Hippocampal formation (tissue), 2 donors: ENCODE measurements at places on chromosomes 6 and 20.

GRCh38 chr20:54456423-54456822 lies 19.0 kb upstream of the DOK5 start:
- no peak for DNase-seq

GRCh38 chr6:125020385-125020784 lies 58.1 kb downstream of the RNF217 start:
- DNase-seq, result no peak

- DNase-seq, result no peak
Measured at GRCh38 chr6:125191916-125192609, 38.5 kb downstream of the TPD52L1 start.

- DNase-seq, result no peak
Measured at GRCh38 chr20:52219441-52219840, 27.9 kb upstream of the ZFP64 start.

GRCh38 chr6:7728855-7729590 lies 3.1 kb downstream of the BMP6 start:
- DNase-seq, result no peak

DNA sequence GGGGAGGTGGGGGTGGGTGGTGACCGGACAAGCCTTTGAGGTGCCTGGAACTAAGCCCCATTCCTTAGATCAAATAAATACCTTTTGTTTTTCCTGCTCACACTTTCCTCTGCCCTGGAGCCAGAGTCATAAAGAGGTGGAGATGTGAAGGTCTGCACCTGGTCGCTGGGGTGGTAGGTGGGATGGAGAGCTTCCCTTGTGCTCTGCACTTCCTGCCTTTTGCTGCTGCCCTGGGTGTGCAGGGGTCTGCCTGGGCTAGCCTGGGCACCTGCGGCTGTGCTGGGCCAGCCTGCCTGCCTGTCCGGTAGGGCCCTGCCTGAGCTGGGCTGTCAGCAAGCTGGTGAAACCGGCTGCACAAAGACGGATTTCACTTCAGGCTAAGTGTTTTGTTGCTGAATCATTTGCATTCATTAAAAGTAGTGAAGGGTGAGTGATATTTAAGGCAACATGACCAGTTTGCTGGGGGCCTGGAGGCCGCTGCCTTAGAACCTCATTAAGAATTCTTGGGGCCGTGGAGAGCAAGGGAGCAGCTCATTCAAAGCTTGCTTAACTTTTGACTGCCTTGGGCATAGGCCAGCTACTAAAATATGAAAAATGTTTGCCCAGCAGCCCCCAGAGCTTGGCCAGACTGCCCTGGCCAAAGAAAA lies 20.5 kb downstream of the PTK7 start:
- DNase-seq, result no peak

DNA sequence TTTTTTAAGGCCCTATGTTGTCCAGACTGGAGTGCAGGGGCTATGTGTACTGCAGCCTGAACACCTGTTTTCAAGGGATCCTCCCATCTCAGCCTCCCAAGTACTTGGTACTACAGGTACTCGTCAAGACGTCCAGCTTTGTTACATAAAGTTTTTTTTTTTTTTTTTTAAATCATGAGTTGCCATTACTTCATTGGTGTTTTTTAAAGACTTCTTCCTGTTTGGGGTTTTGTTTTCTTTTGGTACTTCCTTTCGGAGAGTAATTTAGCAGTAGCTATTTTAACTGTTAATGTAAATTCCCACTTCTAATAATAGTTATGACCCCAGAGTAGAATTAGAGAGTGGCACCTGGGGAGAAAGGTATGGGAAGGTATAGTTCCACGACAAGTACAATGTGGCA lies 10.5 kb downstream of the ZNFX1 start:
- no peak for DNase-seq

- no peak for DNase-seq
Measured at GRCh38 chr6:20978151-20978614, 443.9 kb downstream of the CDKAL1 start.

- no peak for DNase-seq
Measured at GRCh38 chr20:38115896-38116295, 49.2 kb downstream of the TGM2 start.

DNA sequence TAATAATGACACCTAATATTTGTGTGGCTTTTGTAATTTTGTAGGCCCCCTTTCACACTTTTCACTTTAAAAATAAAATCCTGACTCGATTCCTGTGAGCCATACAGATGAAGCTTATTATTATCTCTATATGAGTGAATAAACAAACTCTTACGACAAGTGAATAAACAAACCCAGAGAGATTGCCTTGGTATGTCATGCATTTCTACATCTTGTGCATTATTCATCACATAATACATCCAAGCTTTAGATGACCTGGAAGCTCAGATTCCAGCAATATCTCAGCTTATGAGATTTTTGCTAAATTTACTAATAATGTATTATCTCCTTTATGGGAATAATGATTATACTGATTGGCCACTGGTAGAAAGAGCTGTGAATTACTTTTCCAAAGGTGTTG lies 248.2 kb downstream of the TBX18 start:
- DNase-seq, result no peak

DNA sequence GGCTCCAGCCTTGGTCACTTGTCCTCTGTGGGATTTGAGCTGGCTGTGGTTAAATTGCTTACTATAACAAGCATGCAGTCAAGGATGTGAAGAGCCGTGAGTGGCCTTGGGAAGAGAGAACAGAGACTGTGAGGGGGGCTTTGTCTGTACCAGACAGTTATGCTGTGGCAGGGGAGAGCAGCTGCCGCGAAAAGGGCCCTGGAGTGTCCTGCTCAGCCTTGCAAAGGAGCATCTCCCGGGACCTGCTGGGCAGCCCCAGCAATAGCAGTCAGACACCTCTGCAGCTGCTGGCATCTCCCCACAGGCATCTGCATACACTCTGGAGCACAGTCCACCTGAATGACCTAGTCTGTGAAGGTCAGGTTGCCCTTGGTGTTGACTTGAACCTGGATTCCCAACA lies 6.3 kb downstream of the EBF4 start:
- no peak for DNase-seq

DNA sequence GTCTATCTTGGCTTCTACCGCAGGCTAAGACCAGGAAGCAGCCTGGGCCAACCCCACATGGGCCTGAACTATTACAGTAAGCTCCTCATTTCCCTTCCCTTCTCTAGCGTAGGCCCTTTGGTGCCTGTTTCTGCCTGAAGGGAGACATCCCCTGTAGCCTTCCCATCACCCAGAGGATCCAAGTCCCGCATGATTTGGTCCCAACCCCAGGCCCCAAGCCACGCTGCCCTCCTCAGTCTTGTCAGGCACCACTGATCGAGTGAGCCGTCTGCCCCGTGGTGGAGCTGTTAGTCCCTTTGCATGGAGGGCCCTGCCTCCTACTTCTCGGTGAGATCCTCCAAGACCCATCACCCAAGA lies 46.4 kb downstream of the EBF4 start:
- no peak for DNase-seq

- no peak for DNase-seq
Measured at GRCh38 chr6:101401792-101402621, 8.5 kb downstream of the GRIK2 start.

- no peak for DNase-seq
Measured at GRCh38 chr6:140830666-140831065, 1302.1 kb upstream of the GJE1 start.

- DNase-seq, result no peak
Measured at GRCh38 chr20:18909254-18909653, 95.7 kb downstream of the SCP2D1 start.

DNA sequence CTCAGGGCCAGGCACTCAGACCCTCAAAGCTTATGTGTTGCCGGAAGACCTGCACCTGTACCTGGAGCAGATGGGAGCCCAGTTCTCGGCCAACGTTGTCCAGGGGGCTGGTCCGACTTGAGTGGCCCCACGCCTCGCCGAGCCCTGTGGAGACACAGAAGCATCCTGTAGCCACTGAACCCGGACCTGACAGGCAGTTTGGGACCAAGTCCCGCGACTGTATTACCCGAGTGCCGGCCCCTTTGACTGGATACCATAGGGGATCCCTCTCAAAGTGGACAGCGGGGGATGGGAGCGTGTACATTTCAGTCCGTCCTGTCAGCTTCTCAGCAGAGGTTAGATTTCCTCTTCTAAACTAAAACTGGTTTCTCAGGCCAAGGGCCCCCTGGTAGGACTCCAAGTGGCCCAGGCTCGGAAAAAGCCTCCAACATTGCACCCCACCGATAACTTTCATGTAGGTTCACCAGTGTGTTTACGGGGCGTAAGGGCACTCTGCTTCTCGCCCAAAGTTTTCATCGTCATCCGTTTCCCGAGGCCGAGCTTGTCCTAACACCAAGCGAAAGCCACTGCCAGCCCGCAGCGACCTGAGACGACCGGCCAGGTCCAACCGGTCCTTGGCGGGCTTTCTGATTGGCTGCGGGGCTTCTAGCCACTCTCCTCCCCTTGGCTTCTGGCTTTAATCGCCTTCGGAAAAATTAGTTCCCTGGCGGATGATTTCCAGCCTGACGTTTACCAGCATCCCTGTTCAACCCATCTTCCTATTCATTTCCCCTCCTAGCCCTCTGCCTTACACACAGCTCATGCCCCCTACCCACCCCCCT lies 10.8 kb downstream of the SIM1 start:
- DNase-seq, result no peak

DNA sequence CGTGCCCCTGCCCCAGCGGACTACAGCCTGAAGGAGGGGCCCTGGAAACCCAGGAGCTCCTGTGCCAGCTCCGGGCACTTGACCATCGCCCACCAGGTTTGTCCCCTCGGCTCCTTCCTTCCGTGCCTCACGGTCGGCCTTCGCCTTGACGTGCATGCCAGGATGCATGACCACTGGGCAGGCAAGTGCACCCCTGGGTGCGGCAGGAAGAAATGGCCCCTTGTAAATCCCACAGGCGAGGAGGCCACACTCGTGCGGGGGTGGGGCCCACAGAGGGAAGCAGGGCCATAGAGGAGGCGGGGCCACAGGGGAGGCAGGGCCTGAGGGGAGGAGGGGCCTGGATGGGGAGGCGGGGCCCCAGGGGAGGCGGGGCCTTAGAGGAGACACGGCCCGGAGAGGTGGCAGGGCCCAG lies 81.7 kb downstream of the YTHDF1 start:
- DNase-seq, result no peak

- no peak for DNase-seq
Measured at GRCh38 chr6:109458774-109459531, 3.4 kb upstream of the MICAL1 start.

GRCh38 chr6:138907167-138907566 lies 80.9 kb downstream of the REPS1 start:
- DNase-seq, result no peak

DNA sequence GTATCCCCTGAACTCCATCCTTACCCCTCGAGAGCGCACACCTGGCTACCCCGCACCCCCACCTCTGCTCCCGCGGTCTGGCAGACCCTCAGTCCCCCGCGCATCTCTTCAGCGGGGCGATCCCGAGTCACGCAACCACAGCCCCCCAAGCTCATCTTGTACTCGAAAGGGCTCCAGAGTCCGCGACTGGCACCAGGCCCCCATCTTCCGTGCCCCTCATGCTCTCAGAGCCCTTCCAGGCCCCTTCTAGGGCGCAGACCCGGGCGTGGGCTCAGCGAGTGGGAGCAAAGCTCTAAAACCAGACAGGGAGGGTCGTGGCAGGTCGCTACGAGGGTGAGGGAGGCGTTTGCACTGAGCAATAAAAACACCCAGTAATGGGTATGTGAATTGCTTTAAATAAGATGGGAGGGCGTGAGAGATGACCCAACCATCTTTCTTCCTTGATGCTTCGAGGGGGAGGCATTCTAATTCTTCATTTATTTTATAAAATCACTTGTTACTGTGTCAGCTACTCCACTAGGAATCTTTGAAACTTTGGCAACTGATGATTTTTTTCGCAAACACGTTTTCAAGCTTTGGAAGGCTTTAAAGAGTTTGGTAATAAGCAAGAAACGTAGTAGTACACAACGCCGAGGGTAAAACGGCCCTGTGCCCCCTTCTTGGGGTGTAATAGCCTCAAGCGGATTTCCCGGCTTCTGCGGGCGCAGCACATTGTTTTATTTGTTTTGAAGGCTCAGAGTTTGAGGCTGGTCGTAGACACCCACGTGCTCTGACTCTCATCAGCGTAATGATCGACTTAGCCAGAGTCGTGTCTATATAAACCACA lies 42.6 kb upstream of the SUPT3H start:
- no peak for DNase-seq

- DNase-seq, result no peak
Measured at GRCh38 chr6:41008011-41008410, 31.0 kb downstream of the UNC5CL start.

DNA sequence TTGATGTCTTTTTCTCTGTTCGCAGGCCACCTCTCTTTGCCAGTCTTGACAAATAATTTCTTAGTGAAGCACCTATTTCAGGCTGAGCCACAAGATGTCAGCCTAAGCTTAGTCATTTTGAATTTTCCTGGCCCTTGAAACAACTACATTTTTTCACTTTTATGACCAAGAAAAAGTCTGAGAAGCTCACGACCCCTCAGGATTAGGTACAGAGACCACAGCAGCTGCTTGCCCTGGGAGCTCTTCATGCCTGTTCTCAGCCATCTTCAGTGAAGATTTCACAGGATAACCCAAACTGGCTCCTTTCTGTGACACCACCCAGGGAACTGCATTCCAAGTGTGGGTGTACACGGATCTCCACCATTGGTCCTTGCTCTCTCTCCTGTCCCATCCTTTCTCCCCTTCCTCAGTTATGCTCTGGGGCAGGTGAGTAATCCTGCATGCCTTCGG lies 38.4 kb upstream of the SPTLC3 start:
- no peak for DNase-seq

- peak; percentile 66 for DNase-seq
Measured at GRCh38 chr20:16573001-16573965, at the start of gene KIF16B. Gene KIF16B, minus strand, starts transcription at chr20:16573448. Its CDS starts 173 bp downstream, at chr20:16573275.

DNA sequence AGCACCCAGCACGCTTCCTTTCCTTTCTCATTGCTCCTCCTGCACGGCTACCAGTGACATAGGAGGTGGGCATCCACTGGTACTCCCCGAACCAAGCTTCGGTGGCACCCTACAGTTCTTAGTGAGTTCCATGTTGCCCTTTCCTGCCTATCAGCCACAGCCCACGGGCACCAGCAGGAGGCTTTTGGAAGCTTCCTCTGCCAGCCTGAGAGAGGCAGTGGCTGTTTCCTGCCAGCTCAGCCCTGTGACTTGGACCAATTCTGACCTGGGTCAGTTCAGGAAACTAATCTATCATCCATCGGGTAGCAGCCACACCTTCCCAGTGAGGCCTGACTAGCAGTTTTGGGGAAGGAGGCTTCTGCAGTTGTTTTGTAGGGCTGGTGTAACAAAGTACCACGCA lies 176.4 kb upstream of the UST start:
- DNase-seq, result no peak

- DNase-seq, result no peak
Measured at GRCh38 chr6:111667931-111668330, 62.3 kb upstream of the TRAF3IP2 start.
